T-helper 2 cell (primary cell): ENCODE measurements at places on chromosomes 13 and 19.

DNA sequence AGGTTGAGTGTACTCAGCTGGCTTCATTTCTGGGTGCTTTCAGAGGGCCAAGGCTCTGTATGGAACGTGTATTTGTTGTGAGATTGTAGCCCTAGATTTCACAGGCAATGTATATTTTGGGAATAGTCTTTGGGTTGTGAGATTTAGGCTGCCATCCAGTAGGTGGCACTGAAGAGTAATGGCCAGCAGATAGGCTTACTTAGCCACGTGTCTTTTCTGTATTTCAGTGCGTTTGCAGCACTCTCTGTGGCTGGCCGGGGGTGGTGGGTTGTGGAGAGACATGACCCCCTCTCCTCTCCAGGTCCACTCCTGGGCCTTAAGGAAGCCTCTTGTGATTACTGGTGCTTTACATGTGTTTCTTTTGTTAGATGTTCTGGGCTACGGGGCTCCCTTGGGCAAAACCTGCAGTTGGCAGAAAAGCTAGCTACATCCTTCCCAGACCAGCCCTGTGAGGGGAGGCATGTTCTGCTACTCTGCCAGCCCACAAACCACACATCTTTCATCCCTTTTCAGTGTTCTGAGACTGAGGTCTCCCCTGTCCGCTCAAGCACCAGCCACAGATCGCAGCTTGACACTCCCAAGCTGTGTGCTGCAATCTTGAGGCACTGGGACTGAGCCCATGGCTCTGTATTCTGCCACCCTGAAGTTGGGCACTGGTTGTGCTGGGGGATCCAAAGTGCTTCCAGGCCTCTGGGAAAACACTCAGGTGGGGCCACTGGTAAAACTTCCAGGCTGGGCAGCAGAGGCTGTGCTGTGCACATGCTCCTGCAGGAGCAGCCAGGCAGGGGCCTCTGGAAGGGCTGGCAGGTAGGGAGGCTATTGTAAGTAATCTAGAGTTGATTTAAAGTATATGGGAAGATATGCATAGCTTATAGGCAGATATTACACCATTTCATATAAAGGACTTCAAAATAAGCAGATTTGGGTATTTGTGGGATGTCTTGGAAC, 1096.8 kb upstream of the PCDH20 start:
- DNase-seq: no peak

- DNase-seq: no peak
Observed at GRCh38 chr19:51784922-51785690, 9.9 kb upstream of the FPR3 start.

DNA sequence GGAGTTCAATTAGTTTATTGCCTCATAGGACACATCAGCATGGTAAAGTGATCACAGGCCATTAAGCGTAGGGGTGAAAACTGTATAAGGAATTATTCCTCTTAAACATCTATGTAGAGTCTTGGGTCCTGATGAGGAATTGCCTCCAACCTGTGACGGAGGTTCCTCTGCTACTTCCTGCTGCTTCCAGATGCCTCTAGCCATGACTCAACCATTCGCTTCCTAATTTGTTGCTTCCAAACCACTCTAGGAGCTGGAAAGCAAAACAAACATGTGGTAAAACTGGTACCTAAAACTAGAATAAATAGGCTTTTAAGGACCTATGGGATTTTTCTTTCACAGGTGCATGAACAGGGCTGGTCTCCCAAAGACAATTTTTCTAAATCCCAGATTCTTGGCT, 253.8 kb downstream of the KLF12 start:
- no peak for DNase-seq

- DNase-seq: no peak
Observed at GRCh38 chr19:31402529-31403316, 53.5 kb upstream of the TSHZ3 start.

DNA sequence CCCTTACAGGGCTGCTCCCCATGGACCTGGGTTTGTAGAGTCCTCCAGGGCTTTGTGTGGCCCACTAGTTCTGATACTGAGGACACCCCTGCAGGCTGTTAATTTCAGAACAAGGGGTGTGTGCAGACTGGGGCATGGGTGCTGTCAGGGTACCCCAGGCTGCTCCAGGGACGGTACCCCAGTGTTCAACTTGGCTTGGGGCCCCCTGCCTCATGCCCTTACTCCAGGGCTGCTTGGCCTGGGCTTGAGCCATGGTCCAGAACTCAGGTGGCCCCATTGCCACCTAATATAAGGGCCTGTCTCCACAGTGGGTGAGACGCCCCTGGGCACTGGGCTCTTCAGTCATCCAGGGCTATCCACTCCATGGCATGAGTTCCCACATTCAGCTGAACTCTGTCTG, 1417.6 kb downstream of the UQCRFS1 start:
- DNase-seq: no peak

DNA sequence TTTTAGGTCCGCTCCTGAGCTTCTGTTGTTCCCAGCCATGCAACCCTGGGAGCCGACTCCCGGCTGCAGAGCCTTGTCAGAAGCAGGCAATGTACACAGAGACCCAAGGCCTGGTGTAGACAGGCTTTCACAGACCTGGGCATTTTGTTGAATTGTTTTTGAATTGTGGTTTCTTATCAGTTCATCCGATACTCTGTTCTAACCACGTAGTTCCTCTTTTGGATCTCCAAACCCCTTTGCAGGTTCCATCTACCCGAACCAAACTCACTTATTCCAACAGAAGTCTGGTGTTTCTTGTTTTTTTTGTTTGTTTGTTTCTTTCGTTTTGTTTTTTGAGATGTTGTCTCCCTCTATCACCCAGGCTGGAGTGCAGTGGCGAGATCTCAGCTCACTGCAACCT, 6.3 kb upstream of the NLRP2 start:
- no peak for DNase-seq

DNA sequence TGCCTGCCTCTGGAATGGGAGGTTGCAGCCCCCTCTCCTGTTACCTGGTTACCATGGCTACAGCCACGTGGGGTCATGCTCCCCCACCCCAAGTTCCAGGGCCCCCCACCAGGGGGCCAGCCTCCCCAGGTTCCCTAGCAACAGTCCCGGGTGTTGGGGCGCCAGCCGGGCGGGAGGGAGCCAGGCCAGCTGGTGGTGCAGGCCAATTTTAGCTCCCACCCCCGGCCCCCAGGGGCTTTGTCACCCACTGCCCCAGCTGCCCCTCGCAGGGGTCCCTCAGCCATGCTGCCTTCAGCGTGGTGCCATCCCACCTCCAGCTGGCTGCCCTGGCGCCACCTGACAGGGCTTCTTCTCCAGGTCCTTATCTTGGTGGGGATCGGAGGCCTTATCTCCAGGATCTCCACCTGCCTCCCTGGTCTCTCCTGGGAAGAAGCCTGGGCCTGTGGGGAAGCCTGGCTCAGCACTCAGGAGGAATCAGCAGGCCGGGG, 3.0 kb downstream of the MARK4 start:
- DNase-seq: no peak

DNA sequence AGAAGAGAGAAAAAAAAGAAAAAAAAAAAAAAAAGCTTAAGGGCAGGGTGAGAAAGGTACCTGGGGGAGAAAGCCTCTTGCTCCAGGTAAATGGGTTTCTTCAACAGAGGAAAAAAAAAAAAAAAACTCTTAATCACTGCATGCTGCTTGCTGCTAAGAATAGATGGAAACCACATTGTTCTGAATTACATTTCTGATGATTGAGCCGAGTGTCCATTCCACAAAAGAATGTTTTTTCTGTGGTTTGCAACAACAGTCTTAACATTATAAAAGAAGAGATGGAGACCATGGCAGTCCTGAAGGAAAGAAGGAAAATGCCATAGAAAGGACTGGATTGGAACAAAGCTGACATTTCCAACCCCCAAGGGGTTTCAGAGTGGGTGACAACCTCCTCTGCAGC, 1312.7 kb downstream of the SLITRK1 start:
- DNase-seq: no peak

DNA sequence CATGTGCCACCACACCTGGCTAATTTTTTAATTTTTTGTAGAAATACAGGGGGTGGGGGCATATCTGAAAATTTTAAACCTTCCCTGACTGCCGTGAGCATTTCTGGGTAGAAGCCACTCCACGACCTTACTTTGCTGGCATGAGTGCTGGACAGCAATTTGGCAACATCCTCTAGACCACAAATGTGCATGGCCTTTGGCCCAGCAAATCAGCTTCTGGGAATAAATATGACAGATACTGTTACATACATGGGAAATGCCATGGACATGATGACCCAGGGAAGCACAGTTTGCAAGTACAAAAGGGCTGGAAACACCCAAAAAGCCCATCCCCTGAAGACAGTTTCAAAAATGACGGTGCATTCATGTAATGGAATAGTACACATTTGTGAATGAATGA, 3.2 kb upstream of the PVR start:
- DNase-seq: no peak

DNA sequence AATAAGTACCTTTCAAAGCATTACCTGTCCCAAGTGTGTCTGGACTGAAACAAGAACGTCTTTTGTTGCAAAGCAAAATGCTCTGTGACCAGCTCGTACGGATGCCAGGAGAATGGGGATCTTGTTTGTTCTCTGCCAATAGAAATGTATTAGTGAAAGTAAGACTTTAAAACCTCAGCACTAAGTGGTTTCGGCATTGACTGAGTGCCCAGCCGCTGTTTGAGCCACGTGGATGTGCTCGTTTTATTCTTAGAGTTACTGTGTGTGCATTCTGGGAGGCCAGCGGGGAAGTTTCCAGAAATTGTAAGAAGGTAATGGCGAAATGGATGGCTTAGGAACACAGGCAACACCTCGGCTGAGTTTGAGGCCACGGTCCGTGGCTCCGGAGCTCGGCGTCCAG, 117.1 kb upstream of the USP29 start:
- DNase-seq: no peak

GRCh38 chr13:101930331-101930730, 471.5 kb downstream of the FGF14 start:
- no peak for DNase-seq

DNA sequence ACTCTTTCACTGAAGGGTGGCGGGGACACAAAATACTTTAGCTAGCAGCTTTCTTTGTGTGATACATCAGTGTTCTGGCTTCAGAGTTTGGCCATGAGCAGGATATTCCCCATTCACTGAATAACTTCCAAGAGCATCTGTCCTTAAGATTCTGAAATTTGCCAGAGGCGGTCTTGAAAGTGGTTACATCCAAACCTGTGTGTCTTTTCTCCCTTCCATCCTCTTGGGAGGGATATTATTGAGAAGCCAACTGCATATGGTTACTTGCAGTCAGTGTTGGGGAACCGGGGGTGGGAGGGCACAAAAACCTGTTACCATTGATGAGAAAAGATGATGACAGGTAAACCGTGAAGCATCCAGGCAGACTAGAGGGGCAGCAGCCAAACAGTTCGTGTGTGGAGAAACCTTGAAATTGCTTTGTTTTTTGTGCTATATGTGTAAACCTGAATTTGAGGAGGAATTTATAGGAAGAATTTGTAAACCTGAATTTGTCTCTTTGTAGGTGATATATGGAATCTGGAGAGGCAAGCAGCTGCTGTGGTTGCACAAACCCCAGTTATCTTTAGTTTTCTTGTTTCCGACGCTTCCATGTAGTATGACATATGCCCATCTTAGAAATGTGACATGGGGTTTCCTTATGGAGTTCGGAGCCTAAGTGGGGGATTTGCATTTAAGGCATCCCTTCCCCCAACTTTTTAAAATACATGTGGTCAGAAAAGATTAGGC, 104.8 kb downstream of the WDFY2 start:
- no peak for DNase-seq

- no peak for DNase-seq
Observed at GRCh38 chr13:33367926-33368325, 82.4 kb upstream of the STARD13 start.

- DNase-seq: no peak
Observed at GRCh38 chr19:14160017-14160703, 23.8 kb upstream of the ASF1B start.
